ENCODE measurements at places on chromosomes 5 and 9. TPM values are rescaled to one million over a fixed set of nuclear protein-coding genes. Genes with fewer than 3 reads are reported as not detected.

DNA sequence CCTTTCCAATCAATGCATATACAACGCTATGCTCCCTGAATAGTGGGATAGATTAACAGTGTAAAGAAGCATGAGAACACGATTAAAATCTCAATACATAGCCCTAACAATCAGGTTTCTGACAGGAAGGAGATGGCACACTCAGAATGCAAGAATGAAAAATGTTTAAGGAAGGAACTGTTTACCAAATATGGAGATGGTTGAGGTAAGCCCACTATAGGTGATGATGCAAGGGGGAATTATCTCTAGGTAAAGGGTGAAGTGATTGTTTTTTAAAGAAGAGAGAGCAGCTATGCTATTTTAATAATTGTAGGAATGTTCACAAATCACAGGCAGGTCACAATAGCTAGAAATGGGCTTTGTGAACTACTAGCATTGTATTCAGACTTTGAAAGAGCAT lies 302.4 kb downstream of the CHSY3 start:
- no peak for DNase-seq

DNA sequence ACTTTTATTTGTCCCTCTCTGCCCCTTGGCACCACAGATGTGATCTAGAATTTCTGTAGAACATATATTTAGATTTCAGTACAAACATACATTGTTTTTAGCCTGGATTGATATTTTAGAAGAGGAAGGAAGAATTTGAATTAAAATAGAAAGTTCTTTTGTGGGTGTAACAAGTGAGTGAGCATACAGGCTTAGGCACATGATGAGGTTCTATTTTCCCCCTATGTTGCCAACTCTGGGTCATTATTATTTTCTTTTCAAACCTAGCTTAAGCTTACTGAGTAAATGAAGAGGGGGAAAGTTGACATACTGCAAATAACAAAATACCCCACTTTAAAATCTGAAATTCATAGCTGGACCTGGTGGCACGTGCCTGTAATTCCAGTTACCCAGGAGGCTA lies 102.9 kb downstream of the GCNT1 start:
- DNase-seq, result no peak

GRCh38 chr5:160887780-160888179 lies 35.8 kb upstream of the ATP10B start:
- no peak for DNase-seq

DNA sequence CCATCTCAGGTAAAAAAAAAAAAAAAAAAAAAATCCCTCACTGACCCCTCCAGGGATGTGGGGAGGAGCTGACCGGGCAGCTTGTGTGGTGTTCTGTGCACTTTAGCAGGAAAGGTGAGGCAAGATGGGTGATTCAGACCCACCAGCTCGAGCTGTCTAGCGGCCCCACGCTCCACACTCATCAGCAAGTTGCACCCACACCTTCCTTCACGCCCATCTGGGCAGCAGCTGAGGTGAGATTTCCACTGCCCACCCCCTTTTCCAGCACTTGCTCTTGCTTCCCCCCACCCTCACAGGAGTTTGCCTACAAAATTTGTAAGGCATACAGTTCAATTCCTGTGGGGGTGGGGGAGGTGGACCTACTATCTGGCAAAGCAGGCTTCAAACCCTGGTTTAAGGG lies 58.7 kb upstream of the ZNF354B start:
- DNase-seq, result no peak

DNA sequence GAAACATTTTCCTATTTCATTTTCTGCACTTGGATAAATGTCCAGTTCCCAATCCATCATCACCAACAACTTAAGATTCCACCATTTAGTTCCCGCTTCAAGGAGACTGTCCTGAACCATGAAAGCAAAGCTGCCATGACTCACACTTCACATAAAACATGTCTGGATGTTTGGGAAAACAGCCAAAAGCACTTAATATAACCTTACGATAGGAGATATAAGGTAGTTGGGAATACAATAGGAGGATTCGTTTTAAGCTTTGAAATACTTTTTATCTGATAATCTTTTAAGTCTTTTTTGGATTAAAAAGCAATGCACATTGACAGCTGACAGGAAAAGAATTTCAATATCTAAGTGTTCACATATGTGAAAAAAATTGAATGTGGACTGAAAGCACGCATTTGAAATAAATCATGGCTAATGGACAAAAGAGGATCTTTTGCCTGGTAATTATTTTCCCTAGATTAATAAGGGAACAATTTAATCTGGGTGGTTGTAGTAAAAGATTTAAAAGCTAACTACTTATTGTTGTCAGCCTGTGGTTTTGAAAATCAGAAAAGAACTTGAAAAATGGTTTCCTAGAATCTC lies 17.3 kb upstream of the TGFBI start:
- DNase-seq, result no peak

DNA sequence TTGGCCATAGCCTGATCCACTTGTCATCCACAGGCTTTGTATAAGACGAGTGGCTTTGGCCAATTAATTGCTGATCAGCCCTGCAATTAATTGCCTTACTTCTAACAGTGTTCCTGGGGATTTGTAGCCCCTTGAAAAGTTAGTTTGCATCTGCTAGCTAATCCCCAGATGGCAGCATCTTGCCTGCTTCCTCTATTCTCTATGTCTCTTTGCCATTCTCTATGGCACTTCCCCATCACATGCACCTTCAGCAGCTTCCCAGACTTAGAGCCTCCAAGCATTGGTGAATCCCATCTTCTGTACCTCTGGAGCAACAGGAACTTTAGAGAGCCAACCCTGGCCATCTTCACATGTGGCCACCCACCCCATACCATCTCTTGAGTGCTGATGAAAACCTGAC lies 197.0 kb upstream of the DMAC1 start:
- DNase-seq, result no peak

DNA sequence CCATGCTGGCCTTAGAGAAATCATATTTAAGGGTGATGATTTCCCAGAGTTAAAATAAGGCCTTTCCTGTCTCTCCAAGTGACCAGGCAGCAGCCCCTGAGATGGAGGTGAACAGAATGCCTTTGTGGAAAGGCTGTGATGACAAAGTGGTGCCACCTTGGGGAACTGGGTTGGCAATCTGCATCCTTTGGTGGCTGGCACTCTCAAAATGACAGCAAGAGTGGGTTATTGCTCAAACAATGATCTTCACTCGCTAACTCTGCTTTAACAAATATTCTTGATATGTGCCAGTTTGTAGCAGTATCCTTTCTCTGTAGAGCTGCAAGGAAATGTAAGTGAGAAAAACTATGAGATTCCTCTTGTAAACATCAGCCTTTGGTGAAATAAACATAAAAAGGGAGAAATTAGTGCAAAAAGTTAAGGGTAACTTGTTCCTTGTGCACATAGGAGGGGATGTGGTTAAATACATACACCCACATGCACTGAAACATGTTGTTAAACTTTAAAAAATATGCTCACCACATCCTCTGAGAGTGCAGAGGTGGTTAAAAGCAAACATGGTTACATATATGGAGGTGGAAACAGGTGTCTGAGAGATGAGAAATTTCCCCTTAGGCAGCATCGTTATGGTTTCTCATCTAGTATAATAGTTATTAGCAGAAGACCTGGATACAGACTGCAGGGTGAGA lies 373.4 kb upstream of the CTNND2 start:
- DNase-seq, result no peak

DNA sequence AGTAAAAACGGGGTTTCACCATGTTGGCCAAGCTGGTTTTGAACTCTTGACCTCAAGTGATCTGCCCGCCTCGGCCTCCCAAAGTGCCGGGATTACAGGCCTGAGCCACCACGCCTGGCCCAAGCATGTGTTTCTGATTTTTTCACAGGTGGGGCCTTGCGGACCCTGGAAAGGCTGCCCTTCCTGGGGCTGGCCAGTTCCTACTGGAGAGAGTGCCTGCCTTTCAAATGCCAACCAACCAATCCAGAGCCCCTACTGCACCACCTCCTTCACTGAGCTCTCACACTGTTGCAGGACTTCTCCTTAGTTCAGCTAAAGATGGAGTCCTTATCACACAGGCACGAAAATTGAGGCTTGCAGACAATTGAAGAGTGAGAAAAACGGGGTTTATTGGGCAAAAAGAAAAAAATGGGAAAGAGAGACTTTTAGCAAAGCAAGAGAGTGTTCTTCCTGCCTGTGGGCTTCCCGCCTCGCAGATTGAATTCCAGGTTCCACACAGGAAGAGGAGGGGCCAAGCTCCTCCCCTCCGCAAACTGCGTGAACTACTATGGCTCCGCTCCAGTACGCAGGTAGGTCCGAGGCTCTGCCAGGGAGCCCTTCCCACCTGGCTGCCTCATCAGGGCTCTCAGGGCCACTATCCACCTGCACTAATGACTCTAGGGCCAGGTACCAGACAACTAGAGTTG lies 8.3 kb upstream of the CMBL start:
- DNase-seq, result no peak

- DNase-seq, result no peak
Observed at GRCh38 chr5:125668884-125669283, 754.3 kb upstream of the GRAMD2B start.

DNA sequence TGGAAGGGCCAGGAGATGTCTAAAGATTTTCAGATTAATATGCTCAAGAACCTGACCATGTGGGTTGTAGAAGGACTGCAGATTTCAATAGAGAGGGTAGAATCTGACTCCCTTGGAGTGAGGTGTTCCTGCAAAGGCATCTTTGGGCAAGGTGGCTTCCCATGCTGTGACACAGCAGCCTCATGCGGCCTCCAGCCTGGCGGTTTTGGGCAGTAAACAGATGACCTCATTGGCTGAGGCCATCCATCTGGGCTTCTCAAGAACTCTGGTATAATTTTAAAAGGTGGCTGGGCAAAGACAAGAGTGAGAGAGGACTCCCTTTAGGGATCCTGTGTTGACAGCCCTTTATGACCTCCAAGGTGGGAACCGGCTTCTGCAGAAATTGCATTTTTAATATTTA lies 90.3 kb upstream of the ERCC6L2 start:
- no peak for DNase-seq

GRCh38 chr9:99977033-99977792 lies 70.8 kb downstream of the STX17 start:
- DNase-seq, result no peak

DNA sequence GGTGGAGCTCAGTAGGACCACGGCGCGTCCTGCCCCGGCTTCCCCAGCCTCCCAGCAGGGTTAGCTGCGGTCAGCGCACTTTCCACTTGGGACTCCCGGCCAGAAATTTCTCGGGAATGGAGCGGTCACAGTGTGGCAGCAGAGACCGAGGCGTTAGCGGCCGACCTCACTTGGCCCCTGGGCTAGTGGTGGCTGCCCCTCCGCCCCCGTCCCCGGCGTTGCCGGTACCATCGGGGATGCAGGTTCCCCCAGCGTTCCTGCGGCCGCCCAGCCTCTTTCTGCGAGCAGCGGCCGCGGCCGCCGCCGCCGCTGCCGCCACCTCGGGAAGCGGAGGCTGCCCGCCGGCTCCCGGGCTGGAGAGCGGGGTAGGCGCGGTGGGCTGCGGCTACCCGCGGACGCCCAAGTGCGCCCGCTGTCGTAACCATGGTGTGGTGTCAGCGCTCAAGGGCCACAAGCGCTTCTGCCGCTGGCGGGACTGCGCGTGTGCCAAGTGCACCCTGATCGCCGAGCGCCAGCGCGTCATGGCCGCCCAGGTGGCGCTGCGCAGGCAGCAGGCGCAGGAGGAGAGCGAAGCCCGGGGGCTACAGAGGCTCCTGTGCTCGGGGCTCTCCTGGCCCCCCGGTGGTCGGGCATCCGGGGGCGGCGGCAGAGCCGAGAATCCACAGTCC lies 460 bp downstream of the DMRTA1 start:
- peak; percentile 16 for DNase-seq

DNA sequence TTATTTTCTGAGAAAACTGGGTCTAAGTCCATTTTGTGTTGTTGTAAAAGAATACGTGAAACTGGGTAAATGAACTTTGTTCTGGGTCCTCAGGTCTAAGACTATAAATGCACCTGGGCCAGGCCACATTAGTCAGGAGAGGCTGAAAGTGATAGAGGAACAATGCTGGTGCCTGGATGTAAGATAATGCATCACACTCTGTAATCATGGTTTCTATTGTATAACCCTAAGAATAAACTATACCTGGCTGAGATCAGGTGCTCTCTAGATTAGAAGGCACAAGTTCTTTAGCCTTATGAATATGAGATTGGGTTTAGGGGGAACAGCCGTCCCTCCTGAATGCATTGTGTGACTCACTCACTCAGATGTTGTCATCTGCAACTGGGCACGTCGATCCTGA lies 675.5 kb downstream of the HTR1A start:
- DNase-seq, result no peak

- no peak for DNase-seq
Observed at GRCh38 chr5:140145256-140145655, 19.5 kb downstream of the IGIP start.

DNA sequence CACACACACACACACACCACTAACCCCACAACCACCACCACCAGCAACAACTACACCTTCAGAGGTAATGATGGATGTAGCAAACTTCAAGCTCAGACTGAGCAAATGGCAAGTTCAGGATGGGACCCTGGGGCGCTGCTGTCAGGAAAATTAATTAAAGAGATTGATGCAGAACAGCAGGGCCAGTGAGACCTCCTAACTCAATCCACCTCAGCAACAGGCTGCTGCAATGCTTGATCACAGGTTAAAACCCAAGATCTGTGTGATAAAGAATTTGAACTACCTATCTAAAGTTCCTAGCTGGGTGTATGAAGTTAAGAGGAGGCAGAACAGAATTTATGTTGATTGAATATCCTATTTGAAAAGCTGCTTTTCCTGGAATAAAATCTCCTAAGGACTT lies 140.3 kb upstream of the FER start:
- no peak for DNase-seq

DNA sequence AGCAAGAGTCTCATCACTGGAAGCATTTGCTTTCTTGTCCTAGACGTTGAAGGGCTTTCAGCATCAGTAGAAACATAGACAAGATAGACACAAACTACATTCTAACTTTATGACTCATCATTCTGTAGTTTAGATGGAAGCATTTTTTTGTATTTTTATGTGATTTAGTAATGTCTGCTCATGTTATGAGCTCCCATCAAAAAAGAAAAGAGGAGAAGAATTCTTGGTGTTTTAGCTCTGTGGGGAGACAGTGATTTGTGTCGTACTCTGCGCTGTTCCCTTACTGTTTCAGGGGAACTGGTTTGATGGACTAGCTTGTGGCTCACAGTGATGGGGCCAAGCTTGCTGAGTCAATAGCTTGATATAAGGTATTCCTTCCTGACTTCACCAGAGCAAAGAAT lies 159.2 kb upstream of the WWC1 start:
- no peak for DNase-seq

- no peak for DNase-seq
Observed at GRCh38 chr5:121968910-121969607, 7.3 kb downstream of the SRFBP1 start.

DNA sequence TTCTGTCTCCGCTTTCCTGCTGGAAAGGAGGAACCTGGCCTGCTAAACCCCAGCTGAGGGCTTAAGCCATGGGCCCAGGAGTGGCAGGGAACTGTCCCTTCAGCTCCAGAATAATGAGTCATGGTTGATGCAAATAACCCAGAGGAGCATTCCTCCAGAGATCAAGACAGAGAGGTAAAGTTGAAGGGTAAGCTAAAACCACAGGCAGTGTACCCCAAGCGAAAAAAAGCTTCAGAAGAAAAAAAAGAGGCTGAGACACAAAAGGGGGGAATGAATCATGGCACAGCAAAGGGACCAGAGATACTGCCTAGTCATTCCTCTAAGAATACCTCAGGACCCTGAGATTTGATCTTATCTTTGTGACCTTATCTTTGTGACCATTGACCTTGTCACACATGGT lies 199.5 kb upstream of the TAS2R1 start:
- DNase-seq, result no peak

- no peak for DNase-seq
Observed at GRCh38 chr5:72234265-72234700, 85.8 kb downstream of the MRPS27 start.

CCDC183 gene
- total RNA-seq, result 3.2 TPM

TRIM14 gene
- total RNA-seq, result 12.7 TPM

PCDHGC4 gene
- total RNA-seq, result 0.19 TPM

TUT7 gene
- total RNA-seq, result 29.2 TPM

SHOC1 gene
- under 0.01 TPM for total RNA-seq

MARVELD2 gene
- 3.5 TPM for total RNA-seq

MUSK gene
- 0.09 TPM for total RNA-seq

C9orf50 gene
- 0.05 TPM for total RNA-seq
